ENCODE measurements at places on chromosomes 3 and 15. TPM values are rescaled to one million over a fixed set of nuclear protein-coding genes. Genes with fewer than 3 reads are reported as not detected.

Gene GPR160
- 2.6 TPM for polyA plus RNA-seq

Gene MTHFS
- 48.6 TPM for polyA plus RNA-seq

Gene SLC35G2
- 3.4 TPM for polyA plus RNA-seq

Gene STXBP5L
- polyA plus RNA-seq, result 0.02 TPM

Gene MUSTN1
- polyA plus RNA-seq, result not detected

Gene ABHD17C
- 12.9 TPM for polyA plus RNA-seq

Gene CCDC39
- polyA plus RNA-seq, result not detected

Gene SEMA7A
- polyA plus RNA-seq, result 3.3 TPM

Gene RASL12
- 28.4 TPM for polyA plus RNA-seq

Gene CD86
- polyA plus RNA-seq, result 0.20 TPM

Gene ALDH1A3
- not detected for polyA plus RNA-seq

Gene ADAMTSL3
- 0.83 TPM for polyA plus RNA-seq

Gene OIP5
- 30.2 TPM for polyA plus RNA-seq

Gene CTDSPL2
- polyA plus RNA-seq, result 37.5 TPM

Measured in cardiac muscle cell (in vitro differentiated cells and primary cell).